ENCODE measurements at places on chromosomes 2 and 18.

DNA sequence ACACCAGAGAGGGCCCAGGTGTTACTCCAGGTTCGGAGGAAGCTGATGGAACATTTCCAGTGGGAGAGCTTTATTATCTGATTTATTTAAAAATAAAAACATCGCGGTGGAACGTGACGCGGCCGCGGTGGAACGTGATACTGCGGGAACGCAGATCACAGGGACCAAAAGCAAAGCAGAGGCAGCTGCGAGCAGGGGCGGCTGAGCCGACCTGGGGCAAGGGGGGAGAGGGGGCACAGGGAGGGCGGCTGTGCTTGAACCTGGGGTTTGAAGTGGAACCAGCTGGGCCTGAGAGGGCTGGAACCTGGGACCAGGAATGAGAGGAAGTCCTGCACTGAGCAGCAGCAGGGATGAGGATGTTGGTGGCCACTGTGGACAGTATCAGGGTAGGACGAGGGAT is 583.5 kb upstream of the SALL3 start:
- no peak for DNase-seq

GRCh38 chr2:20604951-20605381 is 45.9 kb downstream of the HS1BP3 start:
- no peak for DNase-seq

DNA sequence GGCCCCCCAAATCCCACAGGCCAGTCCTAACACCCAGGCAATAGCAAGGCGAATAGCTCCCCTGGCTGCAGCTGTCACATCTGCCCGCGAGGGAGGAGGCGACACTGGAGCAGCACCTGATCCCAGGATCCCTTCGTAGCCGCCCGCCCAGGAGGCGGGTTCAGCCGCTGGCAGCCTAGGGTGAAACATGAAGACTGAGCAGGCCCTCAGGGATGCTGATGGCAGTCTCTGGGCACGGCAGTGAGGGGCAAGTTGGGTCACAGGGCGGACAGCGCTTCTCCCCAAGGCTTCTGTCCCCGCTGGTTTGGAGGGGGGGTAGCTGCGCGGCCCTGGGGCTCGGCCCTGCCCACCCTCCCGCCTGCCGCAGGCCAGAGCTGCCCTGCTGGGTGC is 1.9 kb downstream of the DNMT3A start:
- no peak for DNase-seq

- DNase-seq = no peak
These were observed 255.0 kb downstream of the ICOS start for GRCh38 chr2:204191574-204191973.

- DNase-seq = no peak
These were observed 79.0 kb downstream of the ALPK2 start for GRCh38 chr18:58549814-58550339.

DNA sequence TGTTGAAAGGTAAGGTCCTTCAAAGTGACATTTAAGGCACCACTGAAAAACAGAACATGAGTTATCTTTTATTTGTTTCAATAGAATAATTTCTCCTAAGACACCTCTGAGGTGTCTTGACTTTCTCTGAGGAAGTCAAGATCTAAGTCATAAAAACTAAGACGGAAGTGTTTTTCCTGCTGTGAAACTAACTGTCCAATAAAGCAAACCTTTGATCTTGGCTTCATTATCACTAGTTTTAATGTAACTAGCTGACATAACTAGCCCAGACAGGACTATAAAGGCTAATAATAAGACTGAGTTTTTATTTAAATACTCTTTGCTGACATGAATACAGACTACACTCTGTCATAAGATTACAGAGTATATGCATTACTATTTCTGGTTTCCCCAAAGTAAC is 36.6 kb downstream of the INO80D start:
- no peak for DNase-seq

- DNase-seq = no peak
These were observed 74.9 kb downstream of the SGPP2 start for GRCh38 chr2:222499226-222499625.
